ENCODE measurements at places on chromosomes 11 and 22. TPM values are rescaled to one million over a fixed set of nuclear protein-coding genes. Genes with fewer than 3 reads are reported as not detected.

ZNF214 gene
- total RNA-seq, result not detected

TAF6L gene
- total RNA-seq, result 13.1 TPM

CLP1 gene
- 18.2 TPM for total RNA-seq

C11orf91 gene
- total RNA-seq, result not detected

MOV10L1 gene
- total RNA-seq, result not detected

HEPN1 gene
- not detected for total RNA-seq

MAJIN gene
- not detected for total RNA-seq

TRIM49D2 gene
- total RNA-seq, result not detected

HIKESHI gene
- 21.8 TPM for total RNA-seq
